ENCODE measurements at places on chromosomes 7 and 10. TPM values are rescaled to one million over a fixed set of nuclear protein-coding genes. Genes with fewer than 3 reads are reported as not detected.

GRCh38 chr7:91959023-91959422 lies 18.4 kb downstream of the AKAP9 start:
- DNase-seq, result no peak

DNA sequence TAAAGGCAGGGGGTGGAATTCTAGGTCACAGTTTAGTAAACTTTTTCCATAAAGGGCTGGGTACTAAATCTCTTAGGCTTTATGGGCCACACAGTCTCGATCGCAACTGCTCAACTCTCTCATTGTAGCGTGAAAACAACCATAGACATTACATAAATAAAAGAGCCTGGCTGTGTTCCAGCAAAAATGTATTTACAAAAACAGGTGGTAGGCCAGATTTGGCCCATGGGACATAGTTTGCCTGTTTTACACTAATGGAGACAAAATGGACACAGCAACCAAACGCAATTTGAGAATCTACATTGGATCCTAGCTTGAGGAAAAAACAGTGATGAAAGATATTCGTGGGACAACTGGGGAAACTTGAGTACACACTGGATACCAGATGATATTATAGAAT lies 23.2 kb upstream of the MALSU1 start:
- DNase-seq, result no peak

GRCh38 chr7:41491883-41492471 lies 210.9 kb downstream of the INHBA start:
- no peak for DNase-seq

DNA sequence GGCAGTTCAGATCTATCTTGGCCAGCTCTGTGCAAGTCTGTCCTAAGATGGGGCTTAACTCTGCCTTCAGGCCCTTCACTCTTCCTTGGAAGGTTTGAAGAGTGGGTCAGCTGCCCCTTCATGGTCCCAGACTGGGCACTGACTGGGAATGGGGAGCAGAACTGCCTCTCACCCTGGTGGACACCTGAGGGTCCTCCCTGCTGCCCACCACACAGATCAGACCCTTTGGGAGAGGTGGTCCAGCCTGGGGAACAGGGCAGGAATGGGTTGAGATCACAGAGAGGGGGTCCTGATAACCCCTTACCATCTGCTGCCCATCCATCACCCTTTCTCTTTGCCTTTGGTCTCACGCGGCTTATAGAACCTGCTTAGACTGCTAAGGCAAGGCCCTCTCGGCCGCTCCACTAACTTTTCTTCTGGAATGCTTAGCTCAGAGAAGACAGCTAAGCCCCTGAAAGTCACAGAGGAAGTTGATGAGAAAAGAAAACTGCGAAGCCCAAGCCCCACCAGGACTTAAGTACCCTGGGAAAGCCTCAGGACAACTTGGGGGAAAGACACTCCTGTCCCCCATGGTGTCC lies 402 bp upstream of the CDHR1 start:
- DNase-seq, result no peak

DNA sequence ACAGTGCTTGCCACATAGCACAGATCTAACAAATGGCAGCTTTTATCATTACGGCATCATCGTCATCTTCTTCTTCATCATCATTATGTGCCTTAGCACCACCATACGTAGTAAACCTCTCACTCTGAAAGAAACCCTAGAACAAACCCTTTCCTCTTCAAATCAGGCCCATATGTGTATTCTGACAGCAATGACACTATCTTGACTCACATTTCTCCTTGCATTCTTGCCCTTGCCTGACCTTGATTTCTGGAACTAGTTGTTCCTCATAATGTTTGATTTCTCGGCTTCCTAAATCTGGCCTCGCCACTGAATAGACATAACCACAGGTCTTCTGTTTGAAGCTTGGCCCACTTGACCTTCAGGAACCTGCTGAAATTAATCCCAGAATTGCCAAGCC lies 115.3 kb downstream of the DGKI start:
- no peak for DNase-seq

- no peak for DNase-seq
These were observed 538.5 kb downstream of the INHBA start for GRCh38 chr7:41164440-41164839.

GRCh38 chr10:100282907-100283306 lies 3.6 kb downstream of the BLOC1S2 start:
- DNase-seq, result no peak

DNA sequence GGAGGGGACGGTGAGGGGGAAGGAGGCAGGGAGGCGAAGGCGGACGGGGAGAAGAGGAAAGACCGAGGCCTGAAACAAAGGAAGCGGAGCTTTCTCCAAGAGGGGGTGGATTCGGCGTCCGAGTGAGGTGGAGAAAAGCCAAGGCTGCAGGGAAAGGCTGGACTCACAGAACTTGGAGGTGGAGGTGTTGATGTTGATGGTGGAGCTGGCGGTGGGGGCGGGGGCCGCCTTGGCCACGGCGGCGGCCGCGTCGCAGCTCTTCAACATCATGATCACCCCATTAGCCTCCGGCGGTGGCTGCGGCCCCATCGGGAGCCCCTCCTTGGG lies 578 bp downstream of the CACUL1 start:
- DNase-seq, result no peak

MRLN gene
- polyA plus RNA-seq, result 175 TPM

CUZD1 gene
- 0.95 TPM for polyA plus RNA-seq

NRCAM gene
- 34.9 TPM for polyA plus RNA-seq

COL26A1 gene
- polyA plus RNA-seq, result 1.5 TPM

TYW1B gene
- 6.0 TPM for polyA plus RNA-seq

NPY4R2 gene
- not detected for polyA plus RNA-seq
